Endothelial cell (in vitro differentiated cells): ENCODE measurements at places on chromosomes 2 and 18. TPM values are rescaled to one million over a fixed set of nuclear protein-coding genes. Genes with fewer than 3 reads are reported as not detected.
A peak's percentile ranks its signal among the peaks of the same experiment; 100 is the strongest.

GRCh38 chr2:126894585-126895182 is 4.0 kb upstream of the TEX51 start:
- no peak overlapping the region for H3K4me3 ChIP-seq
- no peaks in the 10 kb centered on the region for H3K36me3 ChIP-seq
- peaks cover 6% of the 10 kb centered on the region for H3K27me3 ChIP-seq
- H3K27ac ChIP-seq: no peak overlapping the region
- no peaks in the 10 kb centered on the region for H3K4me1 ChIP-seq
- DNase-seq: no peak

DNA sequence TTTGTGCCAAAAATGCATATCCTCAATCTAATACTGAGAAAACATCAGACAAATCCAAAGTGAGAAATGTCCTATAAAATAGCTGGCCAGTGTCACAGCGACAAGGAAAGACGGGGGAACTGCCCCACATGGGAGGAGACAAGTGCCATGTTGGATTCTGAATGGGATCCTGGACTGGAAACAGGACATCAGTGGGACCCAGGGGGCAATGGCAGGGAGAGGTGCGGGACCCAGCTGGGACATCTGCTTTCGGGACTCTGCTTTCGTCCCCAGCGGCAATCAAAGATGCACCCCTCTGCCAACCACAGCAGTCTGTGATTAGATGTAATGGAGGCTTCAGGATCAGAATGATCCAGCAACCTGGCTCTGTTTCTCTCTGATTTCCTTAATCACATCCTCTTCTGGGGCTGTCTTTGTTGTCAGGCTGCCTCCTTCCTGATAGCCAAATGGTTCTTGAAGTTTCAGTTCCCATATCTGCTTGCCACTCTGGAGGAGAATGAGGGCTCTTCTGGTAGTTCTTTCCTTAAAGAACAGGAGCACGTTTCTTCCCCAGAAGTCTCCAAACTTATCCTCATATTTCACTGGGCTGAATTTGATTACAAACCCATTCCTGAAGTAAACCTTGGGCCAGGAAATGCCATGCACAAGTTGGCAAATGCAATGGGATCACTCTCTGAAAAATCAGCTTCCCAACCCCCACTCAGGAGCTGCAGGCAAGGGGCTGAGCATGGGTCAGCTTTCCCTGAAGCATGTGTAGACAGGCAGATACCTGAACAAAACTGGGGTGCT is 13.6 kb upstream of the PROC start:
- no peak for DNase-seq
- no peak overlapping the region for H3K4me3 ChIP-seq
- H3K4me1 ChIP-seq: peaks cover 20% of the 10 kb centered on the region
- no peaks in the 10 kb centered on the region for H3K36me3 ChIP-seq
- H3K27ac ChIP-seq: no peak overlapping the region

DNA sequence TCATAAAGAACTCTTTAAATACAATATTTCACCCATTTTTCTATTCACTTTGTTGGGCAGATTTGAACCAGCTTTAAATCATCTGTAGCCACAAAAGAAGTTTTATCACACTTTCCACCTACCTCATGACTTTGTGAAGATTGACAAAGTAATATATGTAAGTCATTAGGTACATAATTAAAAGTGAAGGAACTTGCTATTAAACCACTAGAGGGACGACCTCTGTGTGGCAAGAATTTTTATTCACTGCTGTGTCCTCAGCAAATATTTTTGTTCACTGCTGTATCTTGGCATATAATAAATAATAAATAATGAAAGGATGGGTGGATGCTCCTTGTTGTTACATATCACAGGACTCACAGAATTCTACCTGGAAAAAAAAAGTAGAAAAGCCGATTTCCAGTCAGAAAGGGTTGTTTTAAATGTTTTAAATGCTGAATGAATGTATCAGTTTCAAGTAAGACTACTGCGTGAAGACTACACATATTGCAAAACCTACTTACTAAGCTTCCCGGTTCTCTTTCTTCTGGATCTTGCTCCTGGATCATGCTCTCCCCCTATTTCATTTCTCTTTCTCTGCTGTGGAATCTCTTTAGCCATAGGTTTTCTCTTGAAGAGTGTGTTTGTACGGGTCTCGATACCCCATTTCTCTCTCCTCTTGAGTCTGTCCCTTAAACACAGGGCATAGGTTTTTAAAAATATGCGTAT is 44.8 kb downstream of the KCMF1 start:
- H3K4me1 ChIP-seq: peaks cover 46% of the 10 kb centered on the region
- H3K36me3 ChIP-seq: peaks cover 8% of the 10 kb centered on the region
- no peak for DNase-seq
- no peak overlapping the region for H3K4me3 ChIP-seq
- H3K27ac ChIP-seq: no peak overlapping the region
- peaks cover 4% of the 10 kb centered on the region for H3K27me3 ChIP-seq

- H3K27me3 ChIP-seq: no peaks in the 10 kb centered on the region
- no peak overlapping the region for H3K4me3 ChIP-seq
- no peak overlapping the region for H3K27ac ChIP-seq
- H3K36me3 ChIP-seq: peaks cover 3% of the 10 kb centered on the region
- DNase-seq: no peak
Measured at GRCh38 chr2:64243081-64244036, 99.1 kb upstream of the PELI1 start.

DNA sequence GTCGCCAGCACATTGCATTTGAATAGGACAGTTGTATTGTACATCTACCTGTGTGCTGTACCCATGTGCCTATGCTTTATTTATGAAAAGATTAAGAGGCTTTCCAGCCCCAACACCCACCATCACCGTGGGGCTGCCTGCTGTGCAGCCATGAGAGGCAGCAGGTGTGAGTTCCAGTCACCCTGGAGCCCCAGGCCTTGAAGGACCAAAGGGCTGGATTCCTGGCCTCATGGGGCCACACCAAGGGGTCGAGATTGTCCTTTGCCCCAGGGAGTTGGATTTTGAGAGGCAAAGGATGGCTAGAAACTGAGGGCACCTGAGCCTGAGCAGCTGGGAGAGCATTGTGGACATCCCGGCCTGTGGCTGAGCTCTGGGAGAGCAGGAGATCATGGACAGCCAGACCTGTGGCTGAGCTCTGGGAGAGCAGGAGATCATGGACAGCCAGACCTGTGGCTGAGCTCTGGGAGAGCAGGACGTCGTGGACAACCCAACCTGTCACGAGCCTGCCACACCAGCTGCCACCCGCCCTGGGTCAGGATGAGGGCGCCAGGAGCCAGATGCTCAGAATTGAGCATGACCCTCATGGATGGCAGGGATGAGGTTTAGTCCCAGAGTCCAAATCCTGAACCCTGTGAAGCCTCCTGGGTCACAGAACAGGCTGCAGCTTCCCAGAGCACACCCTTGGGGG is 182.5 kb upstream of the RAB6C start:
- H3K36me3 ChIP-seq: no peaks in the 10 kb centered on the region
- no peak overlapping the region for H3K4me3 ChIP-seq
- H3K27me3 ChIP-seq: peaks cover 4% of the 10 kb centered on the region
- no peak overlapping the region for H3K27ac ChIP-seq
- no peak for DNase-seq
- no peaks in the 10 kb centered on the region for H3K4me1 ChIP-seq

DNA sequence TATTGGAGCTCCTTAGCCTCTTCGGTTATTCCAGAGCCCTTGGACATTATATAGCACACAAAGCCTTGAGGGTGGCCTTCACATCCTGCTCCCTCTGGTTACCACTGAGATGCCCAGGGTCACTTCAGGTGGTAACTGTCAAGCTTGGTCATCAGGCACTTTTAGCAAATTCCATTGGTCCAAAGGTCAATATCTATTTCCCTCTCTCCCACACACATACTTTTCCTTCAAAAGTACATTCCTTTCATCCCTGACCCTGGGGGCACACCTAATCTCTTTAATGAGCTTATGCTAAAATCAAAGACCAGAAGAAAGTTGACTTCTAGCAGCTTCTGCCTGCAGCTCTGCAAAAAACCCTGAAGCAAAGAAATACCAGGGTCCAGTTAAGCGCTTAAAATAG is 172.0 kb upstream of the NRP2 start:
- no peaks in the 10 kb centered on the region for H3K27me3 ChIP-seq
- H3K4me1 ChIP-seq: no peaks in the 10 kb centered on the region
- H3K4me3 ChIP-seq: no peak overlapping the region
- DNase-seq: no peak
- no peak overlapping the region for H3K27ac ChIP-seq
- no peaks in the 10 kb centered on the region for H3K36me3 ChIP-seq

DNA sequence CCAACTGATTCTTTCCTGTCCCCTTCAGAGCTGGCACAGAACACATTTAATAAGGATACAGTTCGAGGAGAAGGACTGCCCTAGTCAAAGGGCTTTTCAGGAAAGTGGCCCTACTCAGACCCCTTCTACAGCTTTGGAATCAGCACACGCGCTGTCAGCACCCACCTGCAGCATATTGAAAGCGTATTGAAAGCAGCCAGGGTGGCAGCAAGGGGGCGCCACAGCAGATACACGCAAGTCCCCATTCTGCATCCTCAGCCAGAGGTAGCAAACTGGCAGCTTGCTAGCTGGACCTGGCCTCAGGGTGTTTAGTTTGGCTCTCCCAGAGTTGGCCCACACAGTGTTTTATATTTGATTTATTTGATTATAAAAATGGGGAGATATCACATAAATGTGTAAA is 101.0 kb upstream of the NT5C1B start:
- H3K27me3 ChIP-seq: no peaks in the 10 kb centered on the region
- no peak overlapping the region for H3K4me3 ChIP-seq
- peak; percentile 39 for DNase-seq
- no peak overlapping the region for H3K27ac ChIP-seq
- no peaks in the 10 kb centered on the region for H3K36me3 ChIP-seq
- H3K4me1 ChIP-seq: peaks cover 3% of the 10 kb centered on the region

- peaks cover 30% of the 10 kb centered on the region for H3K36me3 ChIP-seq
- H3K27me3 ChIP-seq: peaks cover 24% of the 10 kb centered on the region
- peak overlapping the region; percentile 92 for H3K27ac ChIP-seq
- H3K4me1 ChIP-seq: peaks cover 40% of the 10 kb centered on the region
- H3K4me3 ChIP-seq: peak overlapping the region; percentile 100
Measured at GRCh38 chr2:202376460-202377206, 506 bp downstream of the BMPR2 start.

The DYSF gene
- 566 TPM for total RNA-seq

The TBR1 gene
- total RNA-seq: 0.08 TPM

The TMEM169 gene
- 3.2 TPM for total RNA-seq
